Pancreas (tissue), 10 donors: ENCODE measurements at places on chromosomes 16 and 17. TPM values are rescaled to one million over a fixed set of nuclear protein-coding genes. Genes with fewer than 3 reads are reported as not detected.

DNA sequence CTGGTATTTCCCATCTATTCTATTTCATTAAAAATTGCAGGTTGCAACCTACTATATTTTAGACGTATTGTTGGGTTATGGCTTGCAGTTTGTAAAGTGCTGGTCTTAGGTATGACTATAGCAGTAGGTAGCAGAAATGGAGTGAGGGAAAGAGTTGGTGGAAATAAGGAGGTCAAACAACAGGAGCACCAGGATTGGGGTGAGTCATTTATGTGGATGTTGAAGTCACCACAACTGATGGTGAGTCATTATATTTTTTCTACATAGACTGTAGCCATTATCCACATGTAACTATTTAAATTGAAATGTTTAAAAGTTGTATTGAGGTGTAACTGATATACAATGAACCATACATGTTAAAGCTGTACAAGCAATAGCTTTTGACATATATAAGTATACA lies 25.0 kb upstream of the HS3ST3A1 start:
- DNase-seq: no peak

DNA sequence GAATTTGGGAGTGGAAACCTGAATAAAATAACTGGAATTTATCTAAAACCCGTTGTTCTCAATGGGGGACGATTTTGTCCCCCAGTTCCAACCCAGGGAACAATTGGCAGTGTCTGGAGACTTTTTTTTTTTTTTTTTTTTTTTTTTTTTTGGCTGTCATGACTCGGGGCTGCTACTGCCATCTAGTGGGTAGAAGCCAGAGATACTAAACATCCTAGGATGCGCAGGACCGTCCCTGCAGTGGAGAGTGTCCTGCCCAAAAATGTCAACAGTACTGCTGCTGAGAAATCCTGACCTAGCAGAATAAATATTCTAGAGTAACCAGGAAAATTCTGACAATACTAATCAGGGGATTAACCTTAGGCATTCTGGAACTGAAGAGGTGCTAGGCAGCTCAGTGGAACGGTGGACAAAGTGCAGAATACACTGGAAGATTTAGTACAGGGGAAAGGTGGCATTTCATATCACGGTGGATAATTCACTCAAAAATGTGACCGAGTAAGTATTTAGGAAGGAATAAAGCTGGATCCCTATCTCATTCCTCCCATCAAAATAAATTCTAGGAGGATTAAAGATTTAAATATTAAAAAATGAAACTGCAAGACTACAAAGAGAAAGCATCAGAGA lies 107.6 kb downstream of the SPECC1 start:
- DNase-seq: peak; percentile 37

DNA sequence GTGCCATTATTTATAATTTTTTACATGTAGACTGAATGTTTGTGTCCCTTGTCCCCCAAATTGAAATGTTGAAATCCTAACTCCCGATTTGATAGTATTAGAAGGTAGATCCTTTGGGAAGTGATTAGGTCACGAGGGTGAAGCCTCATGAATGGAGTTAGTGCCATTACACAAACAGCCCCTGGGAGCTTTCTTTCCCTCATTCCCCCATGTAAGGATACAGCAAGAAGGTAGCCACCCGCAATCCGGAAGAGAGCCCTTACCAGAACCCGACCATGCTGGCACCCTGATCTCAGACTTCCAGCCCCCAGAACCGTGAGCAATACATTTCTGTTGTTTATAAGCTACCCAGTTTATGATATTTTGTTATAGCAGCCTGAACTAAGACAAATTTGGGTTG lies 143.2 kb downstream of the NPIPB5 start:
- DNase-seq: no peak

- DNase-seq: peak; percentile 92
These were observed 5.7 kb downstream of the CSNK1D start for GRCh38 chr17:82267575-82268379.

DNA sequence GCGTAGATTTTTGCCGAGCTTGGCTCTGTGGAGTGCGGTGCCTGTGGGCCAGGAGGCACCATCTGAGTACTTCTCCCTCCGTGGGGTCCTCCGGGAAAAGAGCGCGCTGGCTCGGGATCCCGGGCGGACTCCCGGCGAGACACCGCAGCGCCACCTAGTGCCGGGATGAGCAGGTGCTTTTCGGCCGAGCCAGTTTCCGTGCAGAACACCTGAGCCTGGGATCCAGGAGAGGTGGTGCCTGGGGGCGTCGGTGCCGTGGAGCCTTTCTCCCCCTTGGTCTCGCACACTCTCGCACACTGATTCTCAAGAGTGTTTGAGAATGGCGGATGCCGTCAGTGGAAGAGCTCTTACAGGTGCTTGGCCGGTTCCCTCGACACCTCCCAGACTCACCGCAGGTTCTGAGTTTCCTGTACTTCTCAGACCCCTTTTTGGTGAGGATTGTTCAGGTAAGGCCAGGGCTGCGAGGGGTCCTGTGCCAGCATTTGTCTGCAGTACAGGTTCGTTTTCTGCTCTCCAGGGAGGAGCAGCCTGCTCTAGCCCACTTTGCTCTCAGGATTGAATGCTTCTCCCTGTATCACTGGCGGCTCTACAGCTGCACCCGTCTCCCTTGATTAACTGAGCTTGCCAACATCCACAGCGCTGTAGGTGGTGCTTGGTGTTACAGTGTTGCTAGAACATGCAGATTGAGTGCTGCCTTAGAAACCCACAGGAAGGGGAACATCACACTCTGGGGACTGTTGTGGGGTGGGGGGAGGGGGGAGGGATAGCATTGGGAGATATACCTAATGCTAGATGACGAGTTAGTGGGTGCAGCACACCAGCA lies 23.3 kb downstream of the TBCD start:
- DNase-seq: peak; percentile 92

GRCh38 chr16:67933805-67934204 lies 2.1 kb upstream of the CTRL start:
- DNase-seq: peak; percentile 44

GRCh38 chr16:25366078-25366477 lies 108.4 kb upstream of the ZKSCAN2 start:
- no peak for DNase-seq

DNA sequence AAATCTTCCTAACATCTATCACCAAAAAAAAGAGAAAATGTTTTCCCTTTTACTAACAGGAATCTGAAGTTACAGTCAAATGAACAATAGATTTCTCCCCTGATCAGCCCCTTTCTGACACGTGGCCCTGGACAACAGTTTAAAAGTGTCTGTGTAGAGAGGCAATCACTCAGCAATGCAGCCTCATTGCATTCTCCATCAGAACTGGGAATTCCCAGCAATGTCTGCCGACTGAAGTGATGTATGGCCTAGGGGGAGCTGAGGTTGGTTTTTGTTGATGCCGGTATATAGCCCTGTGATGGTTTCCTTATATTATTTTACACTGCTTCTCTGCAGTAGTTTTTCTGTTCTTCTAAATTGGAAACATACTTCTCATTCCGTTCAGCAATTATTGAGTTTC lies 904.3 kb upstream of the CDH8 start:
- DNase-seq: no peak

DNA sequence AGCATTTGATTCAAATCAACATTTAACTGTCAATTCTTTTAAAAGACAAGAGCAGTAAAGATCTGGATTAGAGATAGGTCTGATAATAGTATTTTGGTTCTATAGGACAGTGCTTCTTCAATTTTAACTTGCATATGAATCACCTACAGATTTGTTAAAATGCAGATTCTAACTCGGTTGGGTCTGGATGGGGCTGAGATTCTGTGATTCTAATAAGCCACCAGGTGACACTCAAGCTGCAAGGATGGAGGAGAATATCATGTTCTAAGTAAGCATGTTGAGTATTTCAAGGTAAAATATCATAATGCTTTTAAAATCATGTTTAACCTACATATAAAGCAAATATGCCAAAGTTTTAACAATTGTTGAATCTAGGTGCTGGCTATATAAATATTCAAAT lies 15.8 kb downstream of the TSPOAP1 start:
- DNase-seq: no peak

DNA sequence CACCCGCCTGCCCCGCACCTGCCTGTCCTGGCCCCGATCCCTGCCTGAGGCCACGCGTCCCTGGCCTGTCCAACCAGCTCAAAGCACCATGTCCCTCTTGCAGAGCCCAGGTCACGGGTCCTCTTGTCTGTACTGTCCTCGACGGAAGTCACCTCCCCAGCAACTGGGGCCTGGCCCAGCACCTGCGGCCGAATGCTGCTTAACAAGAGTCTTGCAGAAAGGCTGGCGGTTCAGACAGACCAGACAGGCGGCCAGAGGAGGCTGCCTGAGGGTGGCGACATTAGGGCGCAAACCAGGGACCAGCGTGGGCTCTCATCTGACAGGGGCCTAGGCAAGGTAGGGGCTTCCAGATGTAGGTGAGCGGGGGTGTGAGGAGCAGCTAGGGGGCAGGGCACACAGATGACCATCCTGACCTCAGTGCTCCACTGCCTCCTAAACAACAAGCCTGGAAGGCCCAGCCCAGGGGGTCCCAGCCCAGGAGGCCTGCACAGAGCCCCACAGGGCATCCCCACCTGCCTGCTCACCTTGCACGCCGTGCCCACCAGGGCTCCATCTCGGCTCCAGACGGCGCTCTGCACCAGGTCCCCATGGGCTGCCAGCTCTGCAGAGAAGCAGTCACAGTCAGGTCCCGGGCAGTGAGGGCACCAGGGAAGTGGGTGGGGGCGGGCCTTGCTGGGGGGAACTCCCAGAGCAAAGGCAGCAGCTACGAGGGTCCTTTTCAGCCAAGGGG lies 11.3 kb downstream of the CORO7 start:
- DNase-seq: no peak

GRCh38 chr16:25593260-25593659 lies 98.5 kb upstream of the HS3ST4 start:
- no peak for DNase-seq

GRCh38 chr16:50598256-50598894 lies 50.2 kb downstream of the NKD1 start:
- peak; percentile 72 for DNase-seq

The PLXDC1 gene
- 5.6 TPM for total RNA-seq

The KRTAP2-2 gene
- not detected for total RNA-seq

The CMTM2 gene
- total RNA-seq: not detected

The STX1B gene
- 0.16 TPM for total RNA-seq

The SEC14L5 gene
- 0.55 TPM for total RNA-seq

The SEPTIN12 gene
- total RNA-seq: not detected

The GLYR1 gene
- 44.1 TPM for total RNA-seq

The CTRB2 gene
- total RNA-seq: 39,221 TPM

The G6PC1 gene
- total RNA-seq: not detected

The PTGES3L gene
- total RNA-seq: 0.20 TPM
